ENCODE measurements at places on chromosomes 11 and 22.

GRCh38 chr11:61310749-61311148 is 15.6 kb upstream of the VWCE start:
- DNase-seq, result no peak

GRCh38 chr11:69285091-69285490 is 8.9 kb upstream of the MYEOV start:
- no peak for DNase-seq

DNA sequence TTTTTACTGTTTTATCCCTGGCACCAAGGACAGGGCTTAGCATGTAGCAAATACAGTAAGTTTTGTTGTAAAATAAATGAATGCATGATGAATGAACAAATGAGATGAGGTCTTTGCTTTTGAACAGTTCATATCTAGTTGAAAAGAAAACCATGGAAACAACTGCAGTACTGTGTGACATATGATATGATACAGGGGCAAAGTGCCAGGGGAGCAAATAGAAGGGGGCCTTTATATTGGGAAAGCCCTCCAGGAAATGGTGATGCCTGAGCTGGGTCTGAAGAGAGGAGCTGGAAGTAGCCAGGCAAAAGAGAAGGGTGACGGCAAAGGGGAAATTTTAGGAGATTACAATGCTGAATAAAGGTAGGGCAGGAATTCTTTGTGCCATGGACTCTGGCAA is 63.8 kb upstream of the UCP3 start:
- DNase-seq, result no peak

DNA sequence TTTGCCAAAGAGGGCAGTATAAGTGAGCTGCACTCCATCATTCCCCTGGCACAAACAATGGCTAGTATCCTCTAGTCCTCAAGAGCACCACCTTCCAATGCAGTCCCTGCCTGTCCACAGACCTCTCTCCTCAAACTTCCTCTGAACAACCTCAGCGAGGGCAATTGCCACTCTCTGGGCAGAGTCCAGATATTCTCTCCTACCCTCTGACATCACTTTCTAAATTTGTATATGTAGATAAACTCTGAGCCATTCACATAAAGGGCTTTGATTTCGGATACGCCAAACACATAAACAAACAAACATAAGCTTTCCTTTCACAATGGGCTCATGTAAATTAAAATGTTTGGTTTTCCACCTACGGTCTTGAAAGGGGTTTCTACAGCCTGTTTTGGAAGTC is 3.0 kb upstream of the SLC43A3 start:
- DNase-seq, result no peak

DNA sequence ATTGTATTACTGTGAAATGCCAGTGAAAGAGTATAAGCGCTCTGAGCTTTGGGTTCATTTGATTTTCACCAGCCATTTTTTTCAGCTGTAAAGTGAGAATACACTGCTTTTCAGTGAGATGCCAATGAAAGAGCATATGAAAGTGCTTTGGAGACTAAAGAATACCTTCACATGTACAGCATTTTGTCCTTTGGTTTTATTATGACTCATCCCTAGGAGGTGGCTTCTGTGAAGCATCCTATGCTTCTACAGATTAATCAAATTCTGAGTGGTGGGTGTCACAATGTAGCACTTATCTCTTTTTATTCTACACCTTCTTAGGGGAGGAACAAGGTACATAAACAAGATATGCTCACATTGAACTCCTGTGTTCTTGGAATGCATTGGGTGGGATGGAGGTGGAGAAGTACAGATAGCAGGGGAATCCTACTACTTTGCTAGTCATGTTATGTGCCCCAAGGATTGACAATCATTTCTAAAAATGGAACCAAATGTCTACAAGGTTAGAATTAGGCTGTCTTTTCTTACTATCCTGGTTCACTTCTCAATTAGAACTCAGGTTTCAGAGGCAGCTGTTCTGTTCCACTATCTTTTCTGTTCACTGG is 18.7 kb downstream of the TRIM44 start:
- DNase-seq, result no peak

DNA sequence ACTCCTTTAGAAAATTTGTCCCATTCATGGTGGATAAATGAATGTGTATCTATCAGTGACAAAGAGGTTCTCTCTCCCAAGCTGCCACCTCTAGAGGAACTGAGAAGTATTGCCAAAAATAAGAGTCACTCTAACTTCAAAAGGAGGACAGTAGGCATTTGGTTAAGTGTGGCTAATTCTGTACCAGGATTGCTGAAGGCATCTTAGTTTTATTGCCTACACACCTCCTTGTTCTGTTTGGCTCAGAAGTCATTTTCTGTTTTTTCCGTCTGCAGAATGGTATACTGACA is 189.0 kb upstream of the MPPED2 start:
- no peak for DNase-seq

- no peak for DNase-seq
Observed at GRCh38 chr22:44427611-44428470, 70.2 kb downstream of the RTL6 start.

DNA sequence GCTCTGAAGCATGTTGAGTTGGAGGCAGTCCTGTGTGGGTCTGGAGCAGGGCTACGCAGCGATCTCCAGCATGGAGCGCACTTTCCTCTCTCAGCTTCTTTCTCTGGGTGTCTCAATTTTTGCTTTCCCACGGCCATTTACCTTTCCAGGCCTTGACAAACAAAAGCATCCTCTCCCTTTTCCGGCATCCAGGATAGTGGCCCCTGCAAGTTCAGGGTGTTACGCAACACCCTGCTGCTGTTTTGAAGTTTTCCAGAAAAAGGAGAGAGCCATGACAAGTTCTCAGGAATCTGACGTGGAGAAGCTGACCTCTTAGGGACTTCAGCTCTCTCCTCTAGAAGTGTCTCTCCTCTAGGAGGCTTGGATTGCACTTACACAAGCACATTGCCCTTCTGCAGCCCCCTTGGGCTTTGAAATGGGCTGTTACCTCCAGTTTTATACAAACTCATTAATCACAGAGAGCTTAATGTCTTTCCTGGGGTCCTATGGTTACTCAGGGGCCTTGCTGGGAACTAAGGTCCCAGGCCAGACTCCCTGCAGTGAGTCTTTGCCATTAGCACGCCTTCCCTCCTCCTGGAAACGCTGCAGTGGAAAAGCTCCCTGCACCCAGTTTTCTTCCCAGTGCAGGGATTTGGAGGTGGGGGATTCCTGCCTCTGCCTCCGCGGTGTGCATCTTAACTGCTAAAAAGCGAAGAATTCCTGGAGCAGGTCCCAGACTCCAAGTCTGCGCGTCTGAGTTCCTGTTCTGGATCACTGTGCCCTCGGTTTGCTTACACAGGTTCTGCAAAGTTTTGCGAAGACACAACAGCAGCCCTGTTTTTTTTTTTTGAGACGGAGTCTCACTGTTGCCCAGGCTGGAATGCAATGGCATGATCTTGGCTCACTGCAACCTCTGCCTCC is 80.4 kb downstream of the BARX2 start:
- no peak for DNase-seq

GRCh38 chr11:97995874-97996273 is 1024.9 kb upstream of the CNTN5 start:
- DNase-seq, result no peak
